CD4-positive, alpha-beta T cell treated with Interleukin-6 for 4 hours (primary cell): ENCODE measurements at places on chromosomes 7 and 10.
A peak's percentile ranks its signal among the peaks of the same experiment; 100 is the strongest.

DNA sequence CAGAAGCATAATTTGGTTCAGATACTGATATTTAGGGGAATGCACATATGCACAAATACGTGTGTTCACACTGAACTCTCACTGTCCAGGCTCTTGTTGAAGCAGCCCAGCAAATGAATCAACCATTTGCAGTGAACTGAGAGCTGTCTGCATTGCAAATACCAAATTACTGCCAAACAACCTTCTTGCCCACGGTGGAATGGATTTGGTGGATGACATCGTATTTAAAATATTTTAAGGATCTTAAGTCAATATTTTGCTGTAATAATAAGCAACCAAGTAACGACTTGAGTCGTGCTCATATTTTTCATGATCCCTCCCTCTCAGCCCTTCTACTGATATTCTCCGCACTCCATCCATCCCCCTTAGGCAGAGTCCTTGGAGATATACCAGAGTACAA is 107.9 kb upstream of the FEZF1 start:
- DNase-seq: no peak

DNA sequence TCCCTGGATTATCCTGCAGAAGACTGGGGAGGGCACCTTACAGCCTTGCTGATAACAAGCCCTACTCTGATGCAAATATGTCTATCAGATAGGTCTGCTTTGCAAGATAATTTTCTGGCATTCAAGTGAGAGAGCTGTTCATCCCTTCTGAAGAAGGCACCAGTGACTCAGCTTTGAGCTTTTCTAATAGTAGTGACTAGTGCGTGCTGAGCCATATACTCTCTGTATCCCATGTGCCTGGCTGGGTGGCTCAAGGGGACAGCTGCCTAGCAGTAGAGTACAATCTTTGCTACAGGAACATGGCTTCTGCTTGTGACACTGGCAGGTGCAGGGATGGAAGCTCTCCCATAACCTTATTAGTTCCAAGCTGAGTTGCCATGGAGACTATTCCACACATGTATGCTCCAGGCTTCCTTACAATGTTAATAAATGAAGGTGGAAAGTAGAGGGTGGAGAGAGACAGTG is 35.0 kb upstream of the ABCB4 start:
- DNase-seq: no peak

- DNase-seq: no peak
Observed at GRCh38 chr10:111093741-111094380, 17.0 kb downstream of the ADRA2A start.

DNA sequence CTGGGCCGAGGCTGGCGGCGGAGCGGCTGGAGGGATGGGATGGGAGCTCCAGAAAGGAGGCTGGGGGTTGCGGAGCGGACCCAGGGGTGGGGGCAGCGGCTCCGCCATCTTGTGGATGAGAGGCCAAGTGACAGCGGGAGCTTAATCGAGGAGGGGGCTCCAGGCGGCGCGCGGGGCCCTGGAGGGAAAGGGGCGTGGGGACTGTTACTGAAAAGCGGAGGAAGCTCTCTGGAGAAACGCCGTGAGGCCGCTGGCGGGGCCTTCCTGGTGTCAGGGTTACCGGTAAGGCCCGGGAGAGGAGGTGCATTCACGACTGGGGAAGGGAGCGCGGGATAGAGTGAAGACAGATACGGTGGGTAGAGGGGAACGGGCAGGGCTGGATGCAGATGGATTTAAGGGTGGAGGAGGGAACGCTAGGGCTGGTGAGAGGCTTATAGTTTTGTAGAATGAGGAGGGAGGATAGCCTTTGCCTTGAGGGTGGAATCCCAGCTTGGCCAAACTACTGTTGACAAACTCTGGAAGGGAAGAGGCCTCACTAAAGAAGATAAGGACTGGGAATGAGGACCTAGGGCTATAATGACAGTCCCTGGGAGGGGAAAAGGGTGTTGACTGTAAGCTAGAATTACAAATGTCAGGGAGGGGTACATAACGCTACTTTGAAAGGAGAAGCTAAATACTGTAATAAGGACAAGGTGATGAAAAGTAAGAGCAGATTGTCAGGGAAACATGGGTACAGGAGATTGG is 535 bp downstream of the BTRC start:
- peak; percentile 52 for DNase-seq

- DNase-seq: no peak
Observed at GRCh38 chr10:43339136-43339535, 32.3 kb upstream of the FXYD4 start.

GRCh38 chr10:62813453-62813852 is 2.7 kb downstream of the EGR2 start:
- no peak for DNase-seq

DNA sequence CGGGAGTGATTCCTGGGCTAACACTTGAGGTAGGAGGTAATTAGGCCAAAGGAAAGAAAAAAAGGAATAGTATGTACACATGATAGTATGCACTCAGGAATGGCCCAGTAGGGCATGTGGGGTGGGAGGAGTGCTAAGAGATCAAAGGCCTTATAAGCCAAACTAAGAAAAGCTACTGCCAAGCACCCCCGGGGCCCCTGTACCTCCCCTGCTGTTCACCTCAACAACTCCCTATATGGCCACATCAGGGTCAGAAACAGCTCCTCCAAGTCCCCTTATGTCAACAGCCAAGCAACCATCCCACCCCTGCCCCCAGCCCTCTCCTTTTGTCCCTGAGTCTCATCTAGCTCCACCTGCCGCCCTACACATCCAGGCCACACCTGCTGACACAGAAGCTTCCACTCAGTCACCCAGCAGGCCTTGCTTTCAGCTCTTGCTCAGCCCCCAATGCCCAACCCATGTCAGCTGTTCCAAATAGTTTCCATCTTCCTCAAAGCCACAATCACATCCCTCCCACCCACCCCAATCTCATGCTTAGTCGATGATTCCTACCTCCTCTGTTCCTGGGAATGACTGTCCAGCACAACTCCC is 80.2 kb downstream of the SORBS1 start:
- no peak for DNase-seq

DNA sequence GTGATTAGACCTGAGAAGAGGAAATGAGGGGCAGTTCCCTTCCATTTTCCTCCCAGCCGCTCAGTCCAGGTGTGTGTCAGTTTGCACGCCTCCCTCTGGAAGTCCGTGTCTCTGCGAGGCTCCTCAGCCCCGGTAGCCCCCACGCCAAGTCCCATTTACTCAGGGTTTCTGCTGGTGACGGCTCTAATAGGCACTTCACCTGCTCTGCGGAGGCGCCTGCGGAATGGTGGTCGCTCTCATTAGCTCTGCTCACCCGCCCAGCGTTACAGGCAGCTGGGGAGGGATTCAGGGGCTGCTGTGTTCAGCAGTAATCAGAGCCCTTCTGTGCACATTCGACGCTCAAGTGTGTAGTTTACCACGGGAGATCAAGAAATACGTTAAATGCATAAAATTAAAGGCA is 179.9 kb downstream of the MGMT start:
- DNase-seq: no peak

DNA sequence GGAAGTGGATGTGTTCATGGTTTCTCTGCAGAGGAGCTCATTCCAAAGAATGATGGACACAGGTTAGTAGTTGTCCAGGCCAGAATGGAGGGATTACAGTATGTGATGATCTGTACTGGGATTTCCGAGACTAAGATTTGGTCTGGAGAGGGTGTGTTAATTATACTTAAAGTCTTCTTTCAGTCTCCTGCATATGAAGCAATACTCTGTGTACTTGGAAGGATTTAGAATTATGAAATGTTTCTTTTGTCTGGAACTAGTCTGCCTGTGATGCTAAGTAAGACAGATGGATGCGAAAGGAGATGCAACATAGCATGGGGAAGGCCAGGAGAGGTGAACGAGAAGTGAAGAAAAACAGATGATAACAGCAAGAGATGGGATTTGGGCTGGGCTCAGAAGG is 305.1 kb upstream of the LYZL1 start:
- no peak for DNase-seq

DNA sequence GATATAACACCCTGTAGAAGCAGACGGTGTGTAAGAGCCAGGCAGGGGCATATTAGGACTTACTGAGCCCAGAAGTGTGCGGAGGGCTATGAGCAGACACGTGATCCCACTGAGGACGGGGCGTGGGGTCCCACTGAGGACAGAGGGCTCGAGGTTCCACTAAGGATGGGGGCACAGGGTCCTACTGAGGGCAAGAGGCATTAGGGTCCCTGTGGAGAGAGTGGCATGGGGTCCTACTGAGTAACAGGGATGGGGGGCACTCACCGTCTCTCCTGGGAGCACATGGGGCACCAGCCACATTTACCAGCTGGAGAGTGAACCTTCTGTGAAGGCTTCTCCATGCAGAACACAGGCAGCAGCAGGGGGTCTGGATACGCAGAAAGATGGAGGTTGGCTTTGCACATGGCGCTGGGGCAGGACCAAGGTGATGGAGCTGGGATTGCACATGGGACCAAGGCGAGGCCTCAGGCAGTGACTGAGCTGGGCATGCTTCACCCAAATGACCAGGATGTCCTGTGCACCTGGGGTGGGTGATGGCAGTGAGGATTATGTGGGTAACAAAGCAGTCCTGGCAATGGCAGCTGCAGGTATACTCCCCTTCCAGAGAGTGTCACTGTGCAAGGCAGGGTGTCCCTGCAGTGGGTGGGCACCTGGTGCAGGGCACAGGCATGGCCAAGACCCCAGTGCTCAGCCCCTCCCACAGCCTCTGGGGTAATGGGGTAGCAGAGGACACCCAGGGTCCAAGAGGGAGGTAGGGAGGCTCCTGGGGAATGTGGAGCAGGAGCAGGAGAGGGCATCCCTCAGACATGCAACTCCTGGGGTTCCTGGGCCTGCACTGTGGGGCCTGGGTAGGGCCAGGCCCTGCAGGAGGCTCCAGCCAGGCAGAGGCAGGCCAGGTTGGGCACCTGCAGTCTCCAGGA is 278.1 kb downstream of the TCERG1L start:
- DNase-seq: no peak

GRCh38 chr7:22671177-22671879 is 55.7 kb upstream of the IL6 start:
- no peak for DNase-seq

- no peak for DNase-seq
Observed at GRCh38 chr10:83522881-83523386, 616.4 kb upstream of the GHITM start.

- DNase-seq: no peak
Observed at GRCh38 chr10:133397938-133398337, 4.0 kb downstream of the MTG1 start.

GRCh38 chr7:113199841-113200240 is 81.5 kb upstream of the SMIM30 start:
- DNase-seq: no peak
